ENCODE measurements at places on chromosomes 12 and 14.

DNA sequence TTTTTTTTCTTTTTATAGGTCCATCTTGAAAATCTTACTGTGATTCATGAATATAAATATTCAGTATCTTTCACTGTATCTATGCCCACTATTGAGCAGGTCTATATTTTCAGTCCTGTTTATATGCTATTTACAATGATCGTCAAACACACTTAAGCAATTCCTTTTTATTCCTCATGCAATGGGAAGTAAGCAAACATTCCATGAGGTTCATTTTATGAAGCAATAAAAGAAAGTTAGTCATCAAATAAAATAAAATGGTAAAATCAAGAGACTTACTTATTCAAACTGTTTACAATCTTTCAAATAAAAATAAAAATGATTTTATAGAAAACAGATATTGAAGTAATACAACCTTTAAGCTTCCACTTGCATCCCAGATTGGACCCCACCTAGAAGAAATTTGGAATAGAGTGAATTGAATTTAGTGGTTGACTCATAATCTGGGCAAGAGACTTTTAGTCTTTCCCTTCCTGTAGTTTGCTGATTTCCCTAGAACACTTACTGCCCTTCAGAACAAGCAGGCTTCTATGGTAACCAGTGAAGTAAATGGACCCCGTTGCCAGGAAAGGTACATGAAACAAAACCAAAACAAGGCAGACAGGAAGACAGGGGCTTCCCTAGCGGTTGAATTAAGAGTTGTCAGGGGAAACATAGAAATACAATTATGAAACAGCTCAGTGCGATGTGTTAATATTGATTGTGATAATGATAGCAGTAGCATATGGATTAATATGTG, 241.0 kb upstream of the ATP2B1 start:
- peak; percentile 55 for DNase-seq

- DNase-seq, result no peak
Measured at GRCh38 chr12:108459149-108459548, 55.9 kb upstream of the FICD start.

- DNase-seq, result no peak
Measured at GRCh38 chr12:30970559-30971197, 44.1 kb downstream of the TSPAN11 start.

- DNase-seq, result no peak
Measured at GRCh38 chr12:110281549-110282299, 677 bp downstream of the ATP2A2 start.

- DNase-seq, result peak; percentile 2
Measured at GRCh38 chr12:42094277-42094676, 50.4 kb downstream of the GXYLT1 start.

GRCh38 chr12:29971446-29971845, 187.7 kb upstream of the TMTC1 start:
- DNase-seq, result no peak

- no peak for DNase-seq
Measured at GRCh38 chr12:124898200-124898922, 16.1 kb downstream of the UBC start.

GRCh38 chr14:60736494-60736893, 1.9 kb downstream of the MNAT1 start:
- DNase-seq, result no peak

DNA sequence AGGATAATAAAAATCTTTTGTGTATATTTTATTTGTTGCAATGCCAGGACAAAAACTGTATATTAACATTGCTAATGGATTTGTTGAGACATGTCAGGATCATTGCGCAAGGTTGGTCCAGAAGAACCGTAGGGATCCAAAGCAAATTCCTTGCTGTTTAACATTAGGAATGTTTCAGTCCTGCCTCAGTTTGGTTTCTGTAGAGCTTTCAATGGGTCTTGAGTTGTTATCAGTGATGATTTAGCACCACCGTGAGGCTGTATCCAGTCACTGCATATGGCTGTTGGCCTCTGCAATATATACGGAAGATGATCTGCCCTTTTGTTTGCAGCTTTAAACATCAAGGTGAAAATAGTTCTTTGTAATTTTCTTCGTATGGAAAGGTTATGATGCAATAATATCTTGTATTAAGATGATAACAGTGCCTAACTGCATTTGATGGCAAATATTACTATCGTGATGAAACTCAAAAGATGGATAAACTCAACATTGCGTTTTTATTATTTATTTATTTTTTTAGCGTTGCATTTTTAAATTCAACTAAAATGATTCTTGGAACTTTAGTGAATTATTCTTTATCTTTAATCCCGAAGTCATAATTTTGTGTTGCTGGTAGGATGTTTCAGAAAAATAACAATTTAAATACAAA, 231.2 kb downstream of the AKAP6 start:
- DNase-seq, result no peak

DNA sequence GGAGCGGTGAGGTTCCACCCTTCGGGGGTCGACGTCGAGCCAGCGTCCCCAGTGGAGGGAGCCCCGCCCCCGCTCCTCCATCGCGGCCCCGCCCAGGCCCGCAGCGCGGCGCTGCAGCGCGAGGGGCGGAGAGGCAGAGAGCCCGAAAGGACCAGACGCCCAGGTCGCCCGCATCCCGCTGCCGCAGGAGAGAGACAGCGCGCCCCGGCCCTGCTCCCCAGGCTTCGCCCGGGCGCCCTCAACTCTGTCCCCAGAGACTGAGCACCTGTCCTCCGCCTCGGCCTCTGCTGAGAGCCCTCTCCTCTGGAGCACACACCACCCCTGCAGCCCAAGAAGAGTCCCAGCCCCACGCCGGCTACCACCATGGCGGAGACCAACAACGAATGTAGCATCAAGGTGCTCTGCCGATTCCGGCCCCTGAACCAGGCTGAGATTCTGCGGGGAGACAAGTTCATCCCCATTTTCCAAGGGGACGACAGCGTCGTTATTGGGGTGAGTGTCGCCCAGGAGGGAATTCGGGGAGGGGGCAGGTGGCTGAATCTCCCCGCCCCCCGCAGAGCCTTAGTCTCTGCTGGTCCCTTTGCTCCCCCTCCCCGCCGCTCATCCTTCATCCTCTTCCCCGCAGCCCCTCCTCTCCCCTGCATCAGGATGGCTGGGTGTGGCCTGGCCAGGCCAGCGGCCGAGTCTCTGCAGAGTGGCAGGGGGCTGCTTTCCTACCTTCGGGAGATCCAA, at the start of gene KIF5A:
Gene KIF5A (plus strand): TSS at position 136 of the 732 bp plus-strand sequence. CDS start 228 bp downstream, at position 364.
- peak; percentile 45 for DNase-seq

DNA sequence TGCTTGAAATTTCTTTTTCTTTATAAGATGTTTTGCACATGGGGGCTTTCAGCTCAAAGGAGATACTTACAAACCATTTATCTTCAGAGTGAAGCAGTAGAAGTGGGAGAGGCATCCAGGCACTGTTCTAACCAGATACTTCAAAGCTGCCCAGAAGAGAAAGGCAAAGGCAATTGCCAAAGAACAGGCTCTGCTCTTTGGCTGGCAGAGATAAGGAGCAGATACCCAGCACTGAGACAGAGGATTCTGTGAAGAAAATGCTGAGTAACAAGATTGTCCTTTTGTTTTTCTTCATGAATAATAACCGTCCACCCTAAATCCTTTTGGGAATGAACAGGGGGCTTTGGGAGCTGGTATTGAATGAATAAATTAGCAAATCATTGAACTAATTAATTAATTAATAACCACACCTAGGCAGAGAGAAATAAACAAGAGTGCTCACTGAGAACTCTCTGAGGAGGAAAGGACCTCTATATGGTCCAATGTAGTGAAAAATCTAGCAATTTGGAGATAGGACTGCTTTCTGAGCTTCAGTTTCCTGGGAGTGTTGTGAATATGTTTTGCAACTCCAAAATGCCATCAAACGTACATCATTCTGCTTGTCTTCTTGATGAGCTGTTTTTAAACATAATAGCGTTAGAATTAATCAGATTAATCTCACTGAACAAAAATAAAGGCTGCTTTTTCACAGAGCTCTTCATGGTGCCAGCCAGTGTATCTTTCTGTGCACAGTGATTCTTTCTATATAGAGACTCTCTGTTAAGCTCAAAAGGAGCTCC, 192.8 kb upstream of the AMIGO2 start:
- DNase-seq, result no peak

- DNase-seq, result no peak
Measured at GRCh38 chr12:13258197-13258596, 61.7 kb downstream of the EMP1 start.

DNA sequence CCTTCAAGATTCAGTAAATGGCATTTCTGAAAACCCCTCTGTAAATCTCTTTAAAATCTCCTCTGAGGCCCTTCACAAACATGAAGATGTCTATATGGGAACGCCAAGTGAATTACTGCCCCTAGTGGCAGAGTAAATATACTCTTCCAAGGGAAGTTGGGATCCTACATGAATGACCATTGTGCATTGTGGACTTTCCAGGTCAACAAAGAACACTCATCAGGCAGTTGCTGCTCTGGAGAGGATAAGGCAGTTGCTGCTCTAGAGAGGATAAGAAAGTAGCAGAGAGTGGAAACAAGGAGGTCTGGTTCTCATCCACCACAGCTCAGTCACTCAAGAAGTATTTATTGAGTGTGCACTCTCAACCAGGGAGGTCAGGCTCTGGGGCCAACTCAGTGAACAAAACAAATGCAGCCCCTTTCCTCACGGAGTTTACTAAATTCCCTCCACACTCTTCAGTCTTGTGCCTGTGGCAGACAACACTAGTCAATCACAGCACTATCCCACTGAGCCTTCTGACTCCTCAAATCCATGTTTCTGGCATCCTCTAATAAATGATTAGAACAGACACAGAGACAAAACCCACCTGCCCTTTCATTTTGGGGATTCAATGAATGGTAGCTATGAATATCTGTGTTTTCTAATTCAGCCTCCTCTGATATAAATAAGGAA, 52.9 kb downstream of the SVOP start:
- DNase-seq, result no peak
